ENCODE measurements at places on chromosomes 4 and X. TPM values are rescaled to one million over a fixed set of nuclear protein-coding genes. Genes with fewer than 3 reads are reported as not detected.

The C1QTNF7 gene
- total RNA-seq: 1.5 TPM

The ERVMER34-1 gene
- total RNA-seq: 0.13 TPM

The SRPK3 gene
- 0.24 TPM for total RNA-seq

The SSX4B gene
- not detected for total RNA-seq

The SPON2 gene
- 194 TPM for total RNA-seq

The DRD5 gene
- total RNA-seq: not detected

The RTL9 gene
- 0.39 TPM for total RNA-seq

The HPGDS gene
- not detected for total RNA-seq

The RIBC1 gene
- total RNA-seq: 0.65 TPM

The ARSD gene
- total RNA-seq: 8.8 TPM

The DKK2 gene
- 0.52 TPM for total RNA-seq

The MAGEA2B gene
- total RNA-seq: not detected

The TRPC5OS gene
- not detected for total RNA-seq

The SLC7A11 gene
- total RNA-seq: 6.1 TPM

The TRIM60 gene
- not detected for total RNA-seq

The SSX3 gene
- not detected for total RNA-seq

The F11 gene
- not detected for total RNA-seq

The FAM241A gene
- 2.3 TPM for total RNA-seq

The ANXA10 gene
- total RNA-seq: 1.8 TPM

The TMEM35A gene
- total RNA-seq: 22.0 TPM

The SMIM31 gene
- total RNA-seq: not detected

The ADGRG4 gene
- total RNA-seq: not detected

The EGFL6 gene
- total RNA-seq: not detected

The DCAF8L1 gene
- total RNA-seq: not detected

Measured in epithelial cell of alveolus of lung (primary cell).